ENCODE measurements at places on chromosomes 11 and 22. TPM values are rescaled to one million over a fixed set of nuclear protein-coding genes. Genes with fewer than 3 reads are reported as not detected.

- no peak for DNase-seq
Measured at GRCh38 chr11:65394125-65394536, 7.7 kb downstream of the FRMD8 start.

- DNase-seq = no peak
Measured at GRCh38 chr22:35488513-35488912, 52.1 kb upstream of the RASD2 start.

DNA sequence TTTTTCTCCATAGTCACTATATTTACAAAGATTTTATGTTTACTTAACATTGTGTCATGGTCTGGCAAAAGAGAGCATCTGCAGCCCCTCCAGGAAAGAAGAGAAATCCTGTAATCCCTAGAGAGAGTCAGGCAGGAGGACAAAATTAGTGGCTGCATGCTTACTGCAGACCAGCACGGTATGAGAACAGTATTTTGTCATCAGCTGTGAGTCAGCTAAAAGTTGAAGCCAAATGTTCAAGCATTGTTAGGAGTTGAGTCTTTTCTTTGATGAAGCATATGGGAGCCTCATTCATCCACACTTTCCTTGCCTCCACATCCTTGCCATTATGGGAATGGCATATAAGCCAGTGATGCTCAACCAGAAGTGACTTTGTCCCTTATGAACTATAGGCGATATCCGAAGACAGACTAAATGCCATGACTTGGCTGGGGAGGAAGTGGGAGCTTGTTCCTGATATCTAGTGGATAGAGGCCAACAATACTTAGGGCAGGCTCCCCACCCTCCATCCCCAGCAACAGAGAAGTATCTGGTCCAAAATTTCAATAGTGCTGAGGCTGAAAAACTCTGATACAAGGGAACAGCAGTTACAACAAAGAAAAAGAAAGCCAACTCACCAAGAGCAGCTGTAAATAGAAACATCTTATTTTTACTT, 112.0 kb upstream of the OR5AK2 start:
- no peak for DNase-seq

- DNase-seq = no peak
Measured at GRCh38 chr11:69396051-69396947, 85.2 kb upstream of the LINC01488 start.

Gene TRIM5
- 33.3 TPM for total RNA-seq

All from H1 (cell line).